AG04450 (cell line): ENCODE measurements at places on chromosomes 3 and 15. TPM values are rescaled to one million over a fixed set of nuclear protein-coding genes. Genes with fewer than 3 reads are reported as not detected.

- no peak for DNase-seq
Measured at GRCh38 chr15:61195116-61196002, 33.7 kb downstream of the RORA start.

DNA sequence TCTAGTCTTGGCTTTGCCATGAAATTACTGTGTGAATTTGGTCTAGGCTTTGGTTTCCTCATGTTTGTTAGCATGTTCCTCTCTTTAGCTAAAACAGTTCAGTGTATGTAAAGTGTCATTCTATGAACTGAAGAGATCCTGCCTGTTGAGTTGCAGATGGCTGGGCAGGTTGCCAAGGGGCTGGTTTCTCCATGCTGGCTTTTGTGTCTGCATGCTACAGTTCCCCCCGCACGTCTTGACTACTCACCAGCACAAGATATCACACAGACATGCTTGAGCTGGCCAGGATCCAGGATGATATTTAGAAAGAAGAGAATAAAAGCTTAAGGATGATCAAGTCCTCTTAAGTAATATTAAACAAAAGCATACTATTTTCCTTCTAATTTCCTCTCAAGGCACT lies 90.2 kb downstream of the CERS3 start:
- DNase-seq = no peak

The GOLGA8T gene
- not detected in 2 replicates for polyA plus RNA-seq

GRCh38 chr3:149339931-149340309 lies 6.5 kb upstream of the TM4SF18 start:
- DNase-seq = peak; percentile 79

The FSIP1 gene
- 0.43 and 0.45 TPM in 2 replicates for polyA plus RNA-seq

The PRKCD gene
- 13.6 and 13.7 TPM in 2 replicates for polyA plus RNA-seq

The IGDCC3 gene
- 0.11 and 0.16 TPM in 2 replicates for polyA plus RNA-seq

The PLA2G4E gene
- polyA plus RNA-seq = not detected in 2 replicates

The TMEM158 gene
- polyA plus RNA-seq = 24.7 and 25.1 TPM in 2 replicates

The TF gene
- 0.07 and 0.15 TPM in 2 replicates for polyA plus RNA-seq

- DNase-seq = no peak
Measured at GRCh38 chr15:94053626-94054025, 177.7 kb upstream of the MCTP2 start.

DNA sequence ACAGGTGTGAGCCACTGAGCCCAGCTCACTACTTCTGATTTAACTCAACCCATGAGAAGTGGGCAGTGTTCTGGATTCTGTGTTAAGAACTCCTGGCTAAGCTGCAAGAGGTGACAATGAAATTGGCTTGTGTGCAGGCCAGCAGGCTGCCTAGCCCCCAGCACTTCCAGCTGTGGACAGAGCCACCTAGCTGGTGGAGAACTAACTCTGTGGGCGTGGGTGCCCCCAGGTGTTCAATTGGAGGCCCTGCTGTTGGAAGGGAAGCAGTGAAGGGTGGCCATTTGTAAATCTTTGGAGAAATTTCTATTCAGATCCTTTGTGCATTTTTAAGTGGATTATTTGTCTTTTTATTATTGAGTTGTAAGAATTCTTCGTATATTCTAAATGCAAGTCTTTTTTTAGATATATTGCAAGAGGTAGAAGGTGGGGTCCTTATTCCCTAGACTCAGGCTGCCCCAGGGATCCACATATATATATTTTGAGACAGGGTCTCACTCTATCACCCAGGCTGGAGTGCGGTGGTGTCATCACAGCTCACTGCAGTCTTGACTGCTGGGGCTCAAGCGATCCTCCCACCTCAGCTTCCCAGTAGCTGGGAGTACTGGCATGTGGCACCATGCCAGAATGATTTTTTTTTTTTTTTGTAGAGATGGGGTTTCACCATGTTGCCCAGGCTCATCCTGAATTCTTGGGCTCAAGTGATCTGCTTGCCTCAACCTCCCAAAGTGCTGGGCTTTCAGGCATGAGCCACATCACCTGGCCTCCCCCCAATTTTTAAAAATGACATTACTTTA lies 7.2 kb upstream of the SCAMP5 start:
- DNase-seq = no peak

DNA sequence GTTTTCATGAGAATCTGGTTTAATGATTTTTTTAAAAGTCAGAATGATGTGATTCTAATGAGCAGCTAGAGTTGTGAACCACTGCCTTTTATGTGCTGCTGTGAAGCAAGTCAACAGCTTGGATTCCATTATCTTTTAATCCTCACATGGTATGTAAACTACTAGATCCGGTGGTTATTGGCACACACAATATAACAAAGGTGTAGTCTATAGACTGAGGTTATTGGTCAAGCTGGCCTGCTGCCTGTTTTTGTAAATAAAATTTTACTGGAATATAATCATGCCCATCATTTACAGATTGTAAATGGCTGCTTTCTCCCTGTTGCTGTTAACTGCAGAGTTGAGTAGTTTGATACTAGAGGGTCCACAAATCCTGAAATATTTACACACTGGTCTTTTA lies 103.1 kb downstream of the OTOL1 start:
- DNase-seq = no peak

The BOC gene
- polyA plus RNA-seq = 11.2 and 13.4 TPM in 2 replicates

DNA sequence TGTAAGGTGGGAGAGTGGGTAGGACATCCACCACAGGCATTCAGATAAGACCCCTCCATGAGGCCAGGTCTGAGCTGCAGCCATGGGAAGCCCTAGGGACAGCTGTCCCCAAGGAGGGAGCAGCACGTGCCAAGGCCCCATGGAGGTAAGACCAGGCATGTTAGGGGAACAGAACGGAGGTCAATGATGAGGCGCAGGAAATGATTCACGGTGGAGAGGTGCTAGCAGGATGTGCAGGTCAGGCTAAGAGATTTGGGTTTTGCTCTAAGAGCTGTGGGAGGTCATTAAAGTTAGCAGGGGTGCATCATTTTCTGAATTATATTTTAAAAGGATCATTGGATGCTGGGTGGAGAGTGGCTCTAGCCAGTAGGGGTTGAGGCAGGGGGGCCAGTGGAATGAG lies 66.4 kb upstream of the SNRPA1 start:
- DNase-seq = no peak

GRCh38 chr3:180253283-180253682 lies 216.5 kb upstream of the PEX5L start:
- DNase-seq = no peak
